ENCODE measurements at places on chromosomes 3 and 15.

DNA sequence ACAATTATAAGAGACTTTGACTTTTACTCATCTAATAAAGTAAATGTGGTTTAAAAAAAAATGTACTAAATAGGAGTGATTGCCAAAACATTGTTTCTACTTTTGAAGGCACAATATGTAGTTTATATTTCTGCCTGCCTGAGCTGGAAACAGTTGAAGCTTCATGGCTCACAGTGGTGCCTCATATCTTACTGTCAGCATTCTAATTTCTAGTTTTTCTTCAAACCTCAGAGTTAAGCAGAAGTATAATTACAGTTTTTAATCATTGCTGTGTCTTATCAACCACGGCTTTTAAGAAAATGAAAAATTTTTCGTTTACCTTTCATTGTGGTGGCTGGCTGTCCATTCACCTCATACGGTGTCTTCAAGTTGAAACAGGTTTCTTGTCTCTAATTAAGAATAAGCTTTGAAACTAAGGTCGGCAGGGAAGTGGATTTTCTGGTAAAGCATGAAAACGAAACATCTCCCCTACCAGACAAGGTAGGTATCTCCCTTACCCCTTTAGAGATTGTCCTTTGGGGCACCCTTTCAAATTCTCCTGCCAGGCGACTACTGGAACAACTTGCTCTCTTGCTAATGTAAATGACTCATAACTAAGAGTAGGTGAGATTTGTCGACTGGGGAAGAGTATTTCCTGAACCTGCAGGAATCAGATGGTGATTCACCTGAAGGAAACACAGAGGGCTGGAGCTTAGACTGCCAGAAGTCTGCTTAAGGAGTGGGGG, at the start of gene GPR87:
Gene GPR87, minus strand, starts transcription at position 554 of the 725 bp plus-strand sequence. CDS start 16,720 bp downstream, outside the sequence.
- DNase-seq = no peak

DNA sequence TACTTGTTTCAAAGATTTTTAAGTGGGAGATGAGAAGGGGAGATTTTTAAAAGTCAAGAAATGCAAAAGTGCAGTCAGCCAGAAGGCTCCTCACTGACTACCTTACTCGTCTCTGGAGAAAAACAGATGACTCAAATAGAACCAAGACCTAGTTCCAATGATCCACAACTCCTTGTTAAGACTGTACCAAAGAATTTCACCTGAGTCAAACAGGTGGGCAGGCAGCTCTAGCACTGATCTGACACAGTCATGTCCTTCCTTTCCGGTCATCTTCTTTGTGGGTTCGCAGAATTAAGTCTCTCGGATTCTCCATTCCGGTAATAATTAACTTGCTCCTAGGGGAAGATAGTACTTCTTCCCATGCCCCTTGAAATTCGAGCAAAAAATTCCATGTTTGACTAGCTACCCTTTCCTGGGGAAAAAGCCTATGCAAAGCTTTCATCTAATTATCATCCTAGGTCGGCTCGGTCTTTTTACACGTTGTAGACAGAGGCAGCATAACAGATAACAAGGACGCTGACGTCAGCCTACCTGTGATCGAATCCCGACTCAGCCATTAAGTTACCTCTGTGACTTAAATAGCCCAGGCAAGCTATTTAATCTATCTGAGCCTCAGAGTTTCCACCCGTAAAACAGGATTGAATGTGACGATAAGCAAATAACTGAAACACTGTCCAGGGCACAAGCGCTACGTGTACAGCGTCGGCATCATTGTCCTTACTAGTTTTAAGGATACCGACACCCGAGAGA, 758 bp downstream of the SELENOK start:
- peak; percentile 33 for DNase-seq

DNA sequence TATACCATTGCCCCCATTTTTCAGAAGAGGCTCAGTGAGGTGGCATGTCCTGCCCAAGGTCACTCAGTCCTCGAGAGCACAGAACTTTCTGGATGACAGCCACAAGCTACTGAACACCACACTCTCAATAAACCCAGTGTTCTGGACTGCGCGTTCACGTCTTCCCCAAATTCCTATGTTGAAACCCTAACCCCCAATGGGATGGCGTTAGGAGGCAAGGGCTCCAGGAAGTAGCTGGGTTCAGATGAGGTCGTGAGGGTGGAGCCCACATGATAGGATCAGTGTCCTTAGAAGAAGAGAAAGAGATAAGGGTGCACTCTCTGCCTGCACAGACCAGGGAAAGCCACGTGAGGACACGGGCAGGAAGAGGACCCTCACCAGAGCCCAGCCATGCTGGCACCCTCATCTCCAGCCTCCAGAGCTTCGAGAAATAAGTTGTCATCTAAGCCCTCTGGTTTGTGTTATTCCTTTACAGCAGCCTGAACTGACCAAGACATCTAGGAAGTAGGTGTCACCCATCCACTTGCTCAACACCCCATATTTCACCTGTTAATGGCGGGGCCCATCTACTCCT, 324.0 kb downstream of the UACA start:
- no peak for DNase-seq

DNA sequence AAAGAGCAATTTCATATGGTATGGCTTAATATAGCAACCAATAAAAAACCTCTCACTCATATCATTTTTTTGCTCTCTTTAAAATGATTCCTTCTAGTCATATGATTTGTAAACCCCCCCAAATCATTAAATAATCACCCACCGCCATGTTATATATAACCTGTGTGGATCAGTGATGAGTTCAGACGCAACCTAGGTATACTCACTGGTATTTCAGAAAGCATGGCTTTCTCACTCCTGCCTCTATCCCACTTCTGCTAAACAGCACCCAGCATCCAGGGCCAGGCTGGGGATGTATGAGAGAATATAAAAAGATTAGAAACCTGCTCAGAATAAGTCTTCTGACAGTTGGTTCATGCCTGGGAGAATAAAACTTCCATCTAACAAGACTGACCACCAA, 172.3 kb upstream of the PRICKLE2 start:
- DNase-seq = no peak

DNA sequence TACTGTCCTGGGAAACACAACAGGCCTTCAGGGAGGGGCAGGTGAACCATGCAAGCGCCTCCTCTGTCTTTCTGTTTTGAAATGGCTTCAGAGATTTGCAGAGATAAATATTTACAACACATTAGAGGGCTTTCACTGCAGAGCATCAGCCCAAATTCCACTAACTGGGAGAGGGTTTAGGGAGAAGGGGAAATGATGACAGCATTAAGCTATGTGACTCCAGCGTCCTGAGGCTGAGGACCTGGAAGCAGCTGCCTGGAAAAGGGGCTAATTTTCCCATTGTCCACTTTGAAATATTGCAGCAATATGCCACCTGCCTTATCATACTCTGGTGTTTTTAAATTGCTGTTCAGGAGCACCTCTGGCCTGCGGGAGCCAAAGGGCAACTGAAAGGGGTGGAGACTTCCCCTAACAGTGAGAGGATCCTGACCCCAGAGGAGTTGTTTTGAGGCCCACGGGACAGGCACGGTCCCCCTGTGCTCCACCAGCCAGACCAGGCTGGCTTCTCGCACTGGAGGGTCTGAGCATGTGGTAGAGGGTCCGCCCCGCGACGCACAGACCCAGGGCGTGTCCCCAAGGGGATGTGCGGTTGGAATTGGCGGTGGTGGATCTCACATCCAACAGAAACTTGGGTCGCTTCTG, 110.6 kb downstream of the XXYLT1 start:
- DNase-seq = no peak

DNA sequence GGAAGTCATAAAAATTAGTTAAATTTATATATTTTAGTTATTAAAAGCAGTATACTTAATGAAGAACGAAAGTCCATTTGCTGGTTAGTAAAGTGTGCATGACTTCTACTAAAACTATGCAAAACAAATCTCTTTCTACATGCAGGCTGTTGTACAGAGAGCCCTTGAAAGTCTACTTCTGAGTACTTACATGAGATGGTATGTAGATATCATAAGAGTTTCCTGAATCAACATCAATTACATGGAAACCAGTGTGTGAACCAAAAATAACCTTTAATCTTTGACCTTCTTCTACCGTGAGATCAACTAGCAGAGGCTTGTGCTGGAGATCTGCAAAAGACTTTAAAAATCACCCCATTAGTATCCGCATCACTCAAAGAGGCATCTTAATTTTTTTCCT, 42.1 kb upstream of the SLC2A2 start:
- DNase-seq = no peak

DNA sequence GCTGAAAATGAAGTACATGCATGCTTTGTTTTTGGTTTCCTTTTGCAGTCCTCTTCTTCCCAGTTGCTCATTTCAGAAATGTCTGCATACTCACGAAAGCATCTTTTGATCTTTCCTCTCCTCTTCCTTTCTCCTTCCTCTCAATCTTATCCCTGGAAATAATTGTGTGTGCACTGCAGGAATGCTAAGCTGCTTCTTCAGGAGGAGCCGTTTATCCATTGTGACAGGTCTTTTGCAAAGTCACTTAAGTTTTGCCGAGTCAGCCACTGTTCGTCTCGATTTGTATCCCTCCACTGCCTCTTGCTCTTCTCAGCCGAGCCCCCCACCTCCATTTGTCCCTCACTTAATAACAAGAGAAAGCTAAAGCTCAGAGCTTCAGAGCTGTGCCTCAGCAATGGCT, 597.6 kb downstream of the AGBL1 start:
- no peak for DNase-seq

DNA sequence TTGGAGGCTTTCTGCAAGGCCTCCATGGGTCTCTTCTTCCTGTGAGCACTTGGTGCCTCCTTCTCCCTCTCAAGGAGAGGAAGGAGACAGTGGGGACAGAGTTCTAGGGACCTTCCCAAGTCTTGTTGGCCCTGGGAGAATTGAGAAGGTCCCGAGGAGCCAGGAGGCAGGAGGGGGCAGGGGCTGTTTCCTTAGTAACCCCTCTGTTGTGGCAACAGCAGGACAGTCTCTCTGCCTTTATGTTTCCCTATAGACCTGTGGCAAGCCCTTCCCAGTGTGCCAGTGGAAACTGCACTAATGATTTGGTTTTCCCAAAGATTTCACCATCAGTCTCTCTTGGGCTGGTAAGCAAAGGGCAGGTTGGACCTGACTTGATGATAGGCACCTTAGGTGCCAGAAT, 87.8 kb upstream of the GALNT15 start:
- no peak for DNase-seq

DNA sequence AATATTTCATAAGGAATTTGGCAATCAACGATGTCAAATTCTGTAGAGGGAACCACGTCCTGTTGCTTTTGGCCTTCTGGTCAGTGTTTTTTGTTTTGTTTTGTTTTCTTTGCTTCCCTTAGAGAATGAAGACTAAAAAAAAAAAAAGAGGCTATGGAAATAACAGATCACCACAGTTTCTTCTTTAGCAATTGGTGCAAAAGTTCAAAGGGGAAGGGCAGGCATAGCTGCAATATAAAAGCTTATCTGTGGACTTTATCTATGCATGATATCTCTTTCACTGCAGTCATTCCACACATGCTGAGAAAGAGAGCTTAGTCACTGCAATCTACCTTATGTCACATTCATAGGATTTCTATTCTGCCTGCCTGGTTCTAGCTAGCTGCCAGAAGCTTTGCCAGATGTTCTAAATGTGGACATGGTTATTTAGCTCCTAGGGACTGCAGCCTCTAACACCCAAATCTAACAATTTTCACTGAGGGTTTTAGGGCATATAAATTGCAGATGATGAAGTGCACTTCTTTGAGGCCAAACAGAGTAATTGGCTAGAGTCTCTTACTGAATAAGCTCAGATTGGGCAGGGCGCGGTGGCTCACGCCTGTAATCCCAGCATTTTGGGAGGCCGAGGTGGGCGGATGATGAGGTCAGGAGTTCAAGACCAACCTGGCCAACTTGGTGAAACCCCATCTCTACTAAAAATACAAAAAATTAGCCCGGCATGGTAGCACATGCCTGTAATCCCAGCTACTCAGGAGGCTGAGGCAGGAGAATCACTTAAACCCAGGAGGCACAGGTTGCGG, 637.2 kb downstream of the NTRK3 start:
- no peak for DNase-seq

GRCh38 chr3:126208606-126209256, 28.3 kb upstream of the ALDH1L1 start:
- DNase-seq = no peak

DNA sequence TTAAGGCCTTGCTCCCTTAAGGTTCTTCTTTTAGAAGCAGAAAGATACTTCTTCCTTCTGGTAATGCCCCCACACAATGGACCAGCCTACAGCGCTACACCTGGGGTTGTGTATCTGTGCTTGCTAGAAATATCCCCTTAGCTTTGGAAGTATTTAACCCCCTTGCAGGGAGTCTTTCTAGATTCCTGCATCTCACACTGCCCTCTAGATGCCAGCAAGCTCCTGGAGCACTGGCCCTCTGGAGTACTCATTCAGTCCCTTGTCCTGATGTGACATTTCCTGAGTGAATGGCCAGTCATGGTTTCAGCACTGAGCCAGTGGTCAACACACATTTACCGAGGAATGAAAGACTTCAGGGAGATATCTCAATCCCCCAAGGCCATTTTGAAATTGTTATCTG, 30.4 kb upstream of the RBP2 start:
- DNase-seq = no peak

- no peak for DNase-seq
Measured at GRCh38 chr3:196169836-196170240, 41.4 kb downstream of the ZDHHC19 start.

GRCh38 chr15:86278586-86278985, 198.9 kb downstream of the AGBL1 start:
- no peak for DNase-seq

DNA sequence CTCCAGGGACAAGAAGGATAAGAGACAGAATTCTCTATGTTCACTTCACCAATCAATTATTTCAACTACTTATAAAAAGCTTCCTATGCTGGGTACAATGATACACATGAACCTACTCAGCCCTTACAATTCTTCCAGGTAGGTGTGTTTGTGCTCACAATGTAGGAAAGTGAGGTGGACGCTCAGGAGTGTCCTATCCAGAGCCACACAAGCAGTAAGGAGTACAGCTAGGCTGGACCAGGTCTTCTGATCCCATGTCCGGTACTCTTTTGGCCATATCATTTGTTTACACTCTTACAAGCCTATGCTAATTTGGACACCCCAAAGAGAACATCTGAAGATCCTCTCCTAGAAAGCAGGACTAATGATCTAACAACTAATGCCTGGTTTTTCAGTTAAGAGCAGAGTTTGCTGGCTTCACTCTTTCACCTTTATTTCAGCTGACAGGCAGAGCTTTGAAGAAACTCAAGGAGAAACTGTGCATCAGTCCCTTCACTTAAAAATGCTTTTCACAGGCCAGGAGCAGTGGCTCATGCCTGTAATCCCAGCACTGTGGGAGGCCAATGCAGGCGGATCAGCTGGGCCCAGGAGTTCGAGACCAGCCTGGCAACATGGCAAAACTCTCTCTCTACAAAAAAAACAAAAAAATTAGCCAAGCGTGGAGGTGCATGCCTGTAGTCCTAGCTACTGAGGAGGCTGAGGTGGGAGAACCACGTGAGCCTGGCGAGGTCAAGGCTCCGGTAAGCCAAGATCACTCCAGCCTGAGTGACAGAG, 27.5 kb downstream of the IGF2BP2 start:
- DNase-seq = no peak
